CD4-positive, alpha-beta T cell treated with Interleukin-6 for 4 hours (primary cell): ENCODE measurements at places on chromosomes 3 and 15.
A peak's percentile ranks its signal among the peaks of the same experiment; 100 is the strongest.

DNA sequence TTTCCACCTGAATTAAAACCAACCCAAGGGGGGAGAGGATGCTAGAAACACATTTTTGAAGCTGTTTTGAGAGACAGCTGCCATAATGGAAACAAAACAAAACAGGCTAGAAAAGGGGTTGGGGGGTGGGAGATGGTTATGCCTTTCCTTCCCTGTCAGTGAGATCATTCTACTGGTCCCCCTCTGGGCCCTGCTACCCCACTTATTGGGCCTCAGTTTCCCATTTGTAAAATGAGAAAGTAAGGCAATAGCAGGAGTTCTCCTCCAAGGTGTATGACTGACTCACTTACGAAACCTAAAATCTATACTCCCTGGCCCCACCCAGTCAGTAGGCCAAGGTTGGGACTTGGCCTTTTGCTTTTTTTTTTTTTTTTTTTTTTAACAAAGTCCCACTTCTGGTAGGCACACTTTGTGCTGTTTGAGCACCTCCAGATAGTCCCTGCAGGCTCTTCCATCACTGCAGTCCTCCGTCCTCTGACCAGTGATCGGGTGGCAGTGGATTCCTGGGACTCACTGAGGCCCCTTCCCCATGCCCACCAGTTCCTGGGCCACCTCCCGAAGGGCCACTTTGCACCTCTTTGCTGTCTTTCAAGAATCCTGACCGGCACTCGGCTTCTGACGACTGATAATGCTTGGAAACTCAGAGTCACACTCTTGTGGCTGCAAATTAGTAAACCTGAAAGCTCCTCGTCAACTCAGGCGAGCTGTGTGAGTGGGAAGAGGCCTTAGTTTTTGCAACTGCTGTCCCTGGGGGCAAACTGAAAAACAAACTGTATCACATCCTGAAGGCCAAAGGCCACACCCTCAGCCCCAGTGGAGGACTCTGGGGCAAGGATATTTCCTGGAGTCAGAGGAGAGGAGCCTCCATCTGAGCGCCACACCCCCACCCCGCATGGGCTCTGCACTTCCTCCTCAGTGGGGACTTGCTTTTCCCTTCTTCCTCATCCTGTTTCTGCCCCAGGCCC, 6.7 kb upstream of the PSTPIP1 start:
- peak; percentile 22 for DNase-seq

- DNase-seq, result no peak
Measured at GRCh38 chr3:109089265-109089664, 28.7 kb downstream of the MORC1 start.

DNA sequence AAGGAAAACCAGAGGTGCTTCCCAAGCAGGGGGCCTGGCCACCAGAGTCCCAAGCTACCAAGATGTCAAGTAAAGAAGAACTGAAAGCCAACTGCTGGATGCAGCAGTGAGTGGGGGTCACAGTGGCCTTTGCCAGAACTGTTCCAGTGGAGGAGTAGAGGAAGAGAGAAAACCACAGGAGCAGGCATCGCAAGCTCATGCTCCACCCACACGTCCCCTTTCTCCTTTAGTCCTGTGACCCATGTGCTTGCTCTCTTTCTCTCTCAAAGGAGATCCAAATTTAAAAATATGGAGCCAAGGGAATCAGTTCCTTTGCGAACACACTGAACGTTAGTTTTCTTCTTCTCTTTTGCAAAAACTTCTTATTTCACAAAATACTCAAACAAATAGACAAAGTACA, 12.4 kb upstream of the ABHD2 start:
- DNase-seq, result no peak

- DNase-seq, result peak; percentile 60
Measured at GRCh38 chr3:31562525-31562924, 29.8 kb downstream of the STT3B start.

GRCh38 chr3:9102240-9102981, 139.1 kb upstream of the RAD18 start:
- no peak for DNase-seq

DNA sequence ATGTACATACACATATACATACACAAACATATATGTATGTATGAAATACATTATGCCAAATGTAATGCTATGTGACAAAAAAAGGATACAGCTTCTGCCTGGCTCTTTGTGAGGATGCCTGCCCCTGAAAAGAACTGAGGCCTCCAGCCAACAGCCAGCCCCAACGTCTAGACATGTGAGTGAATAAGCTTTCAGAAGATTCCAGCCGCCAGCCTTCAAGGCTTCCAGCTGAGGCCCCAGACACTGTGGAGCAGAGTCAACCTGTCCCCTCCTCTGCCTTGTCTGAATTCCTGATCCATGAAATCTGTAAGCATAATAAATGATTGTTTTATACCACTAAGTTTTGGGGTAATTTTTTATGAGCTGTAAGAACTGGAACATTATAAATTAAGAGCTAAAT, 24.7 kb downstream of the GXYLT2 start:
- no peak for DNase-seq
